ENCODE measurements at places on chromosomes 5 and 9. TPM values are rescaled to one million over a fixed set of nuclear protein-coding genes. Genes with fewer than 3 reads are reported as not detected.

Gene ANKRD31
- total RNA-seq, result 0.59 TPM

- no peak for DNase-seq
Measured at GRCh38 chr5:176540956-176541337, 3.7 kb upstream of the RNF44 start.

DNA sequence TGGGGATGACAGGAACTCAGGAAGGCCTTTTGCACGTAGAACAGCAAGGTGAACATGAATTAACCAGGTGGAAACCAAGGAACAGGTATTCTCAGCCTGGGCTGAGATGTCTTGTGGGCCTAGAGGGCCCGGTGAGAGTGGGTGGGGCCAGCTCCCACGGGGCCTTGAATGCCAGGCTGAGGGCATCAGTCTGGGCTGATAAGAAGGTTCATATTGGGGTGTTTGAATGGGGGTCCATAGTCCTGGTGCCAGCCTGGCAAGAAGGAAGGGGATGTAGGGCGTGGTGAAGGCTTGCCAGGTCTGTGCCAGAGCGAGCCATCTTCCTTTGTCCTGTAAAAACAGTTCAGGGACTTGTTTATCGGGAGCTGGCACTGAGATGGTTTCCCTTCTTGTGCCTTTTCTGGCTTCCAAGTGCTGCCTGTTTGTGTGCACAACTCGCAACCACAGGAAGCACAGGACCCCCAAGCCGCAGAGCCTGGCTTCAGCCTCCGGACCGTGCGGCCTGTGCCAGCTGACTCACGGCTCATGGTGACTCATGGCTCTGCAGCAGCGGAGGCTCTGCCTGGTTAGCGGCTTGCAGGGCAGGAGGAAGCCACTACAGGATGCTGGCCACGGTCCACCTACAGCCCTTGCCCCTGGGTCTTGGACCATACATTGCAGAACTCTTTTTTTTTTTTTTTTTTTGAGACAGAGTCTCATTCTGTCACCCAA lies 2.4 kb downstream of the CARD19 start:
- no peak for DNase-seq

GRCh38 chr5:64834037-64834436 lies 65.3 kb downstream of the CWC27 start:
- no peak for DNase-seq

Gene RASA1
- 32.3 TPM for total RNA-seq

Data from GM23338 (cell line).